NCI-H1417 treated with DMSO at 0.1 percent for 48 hours (cell line): ENCODE measurements at places on chromosomes 4 and X.

- DNase-seq = no peak
These were observed 140.4 kb upstream of the MAD2L1 start for GRCh38 chr4:120207021-120207420.

DNA sequence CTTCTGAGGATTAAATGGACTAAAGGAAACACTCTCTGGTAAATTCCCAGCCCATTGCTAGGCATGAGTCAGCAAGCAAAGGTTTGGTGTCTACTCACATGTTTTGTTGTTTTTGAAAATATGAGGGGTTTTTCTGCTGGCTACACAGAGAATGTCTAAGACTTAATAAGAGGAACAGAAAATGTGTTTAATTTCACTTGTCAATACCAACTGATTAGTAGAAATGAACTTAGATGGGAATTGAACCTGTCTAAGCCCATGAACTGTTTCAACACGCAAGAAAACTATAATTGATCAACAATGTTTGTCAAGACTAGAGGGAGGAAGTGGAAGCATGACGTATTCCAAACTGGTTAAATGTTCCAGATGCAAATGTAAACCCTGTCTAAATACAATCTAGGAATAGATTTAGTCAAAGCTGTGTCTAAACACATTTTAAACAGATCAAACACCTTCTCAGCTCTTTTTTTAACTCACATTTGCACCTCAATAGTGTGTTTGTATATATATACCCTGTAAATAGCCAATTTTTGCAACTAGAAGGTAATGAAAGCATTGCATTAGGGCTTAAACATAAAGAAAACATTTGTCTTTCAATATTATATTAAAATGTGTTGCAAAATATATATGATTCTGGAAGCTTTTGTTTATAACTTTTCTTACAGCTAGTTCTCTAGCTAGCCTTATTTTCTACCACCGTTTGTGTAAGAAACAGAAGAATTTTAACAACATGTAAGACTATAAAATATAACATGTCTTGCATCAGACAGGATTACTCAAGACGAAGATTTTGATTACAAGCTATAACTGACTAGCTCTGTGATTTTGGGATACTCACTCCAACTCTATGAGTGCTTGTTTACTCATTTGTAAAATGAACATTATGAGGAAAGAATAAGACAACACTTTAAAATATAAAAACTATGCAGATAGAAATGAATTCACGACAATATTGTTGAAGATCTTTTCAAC is 607.8 kb downstream of the FSTL5 start:
- DNase-seq = no peak

- no peak for DNase-seq
These were observed 170.3 kb downstream of the VEGFC start for GRCh38 chr4:176622251-176622948.

- no peak for DNase-seq
These were observed 108.6 kb downstream of the PPP3CA start for GRCh38 chr4:101238706-101239105.

DNA sequence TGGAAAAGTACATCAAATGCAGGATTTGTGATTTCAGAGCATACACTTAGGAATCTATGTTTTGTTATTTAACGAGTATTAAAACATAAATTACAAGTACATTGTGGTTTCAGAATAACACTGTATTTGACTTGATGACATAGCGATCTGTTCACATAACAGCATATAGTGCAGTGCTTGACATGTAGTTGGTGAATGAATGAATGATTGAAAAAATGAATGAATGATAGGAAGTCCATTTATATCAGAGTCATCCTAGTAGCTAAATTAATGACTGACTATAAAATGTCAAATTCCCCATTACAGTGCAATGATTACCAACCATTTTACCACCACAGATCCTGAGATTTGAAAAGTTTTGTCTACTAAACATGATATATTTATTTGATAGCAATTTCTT is 114.6 kb upstream of the FAT1 start:
- no peak for DNase-seq

- DNase-seq = no peak
These were observed 36.8 kb upstream of the VMA21 start for GRCh38 chrX:151359931-151360871.

DNA sequence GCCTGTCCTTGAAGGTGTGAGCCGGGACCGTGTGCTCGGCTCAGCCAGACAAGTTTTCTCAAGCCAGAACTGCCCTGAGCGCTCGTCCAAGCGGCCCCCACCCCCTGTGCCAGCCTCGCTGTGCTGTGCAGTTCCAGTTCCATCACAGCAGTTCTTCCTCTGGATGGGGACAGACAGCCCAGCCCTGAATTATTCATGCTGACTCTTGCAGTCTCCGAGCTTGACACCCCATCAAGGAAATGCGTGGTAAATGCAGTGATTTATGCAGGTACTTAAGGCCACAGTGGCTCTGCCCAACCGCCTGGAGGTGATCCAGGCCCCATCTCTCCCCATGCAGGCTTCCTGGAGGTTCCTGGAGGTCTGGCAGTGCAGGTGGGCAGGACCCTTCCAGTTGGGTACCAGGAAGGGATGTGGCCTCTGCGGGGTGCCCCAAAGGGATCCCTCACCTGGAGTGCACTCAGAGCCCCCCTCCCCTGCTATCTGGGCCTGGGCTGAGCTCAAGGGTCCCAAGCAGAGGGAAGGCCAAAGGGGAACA is 44.8 kb upstream of the HMX1 start:
- no peak for DNase-seq

DNA sequence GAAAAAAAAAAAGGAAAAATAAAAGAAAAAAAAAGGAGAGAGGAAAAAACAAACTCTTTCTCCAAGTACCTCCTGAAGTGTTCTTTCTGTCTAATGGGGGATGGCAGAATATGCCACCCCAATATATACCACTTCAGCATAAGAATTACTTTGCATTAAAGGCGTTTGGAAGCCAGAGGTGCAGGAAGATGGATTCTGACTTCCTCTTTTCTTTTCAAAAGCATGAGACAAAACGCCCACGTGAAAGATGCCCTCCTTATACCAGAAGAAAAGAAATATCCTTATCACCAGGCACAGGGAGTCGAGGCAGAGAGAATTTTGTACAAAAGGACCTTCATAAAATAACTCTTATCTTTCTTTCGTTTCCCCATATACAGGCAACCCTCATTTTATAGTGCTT is 40.9 kb downstream of the COX18 start:
- DNase-seq = no peak

DNA sequence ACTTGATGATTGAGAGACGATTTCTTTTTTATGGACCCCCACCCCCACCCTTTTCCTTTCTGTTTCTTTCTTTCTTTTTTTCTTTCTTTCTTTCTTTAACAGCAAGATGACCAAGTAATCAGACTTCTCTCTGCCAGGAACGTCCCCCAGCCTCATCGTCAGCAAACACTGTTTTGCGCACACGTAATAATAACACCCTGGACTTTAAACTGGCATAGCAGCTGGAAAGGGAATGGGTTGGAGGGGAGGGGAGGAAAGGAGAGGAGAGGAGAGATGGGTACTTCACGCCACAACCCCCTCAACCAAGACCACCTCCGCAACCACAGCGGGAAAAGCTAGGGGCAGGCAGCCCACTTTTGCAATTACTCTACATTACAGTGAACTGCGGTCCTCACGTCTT is 1.1 kb downstream of the GABRA2 start:
- no peak for DNase-seq
